ENCODE measurements at places on chromosomes 1 and 21.

- DNase-seq, result no peak
Measured at GRCh38 chr21:17758683-17759082, 60.5 kb downstream of the C21orf91 start.

- no peak for DNase-seq
Measured at GRCh38 chr1:163872067-163872466, 550.3 kb downstream of the NUF2 start.

- no peak for DNase-seq
Measured at GRCh38 chr1:84835169-84835568, 57.8 kb downstream of the LPAR3 start.

DNA sequence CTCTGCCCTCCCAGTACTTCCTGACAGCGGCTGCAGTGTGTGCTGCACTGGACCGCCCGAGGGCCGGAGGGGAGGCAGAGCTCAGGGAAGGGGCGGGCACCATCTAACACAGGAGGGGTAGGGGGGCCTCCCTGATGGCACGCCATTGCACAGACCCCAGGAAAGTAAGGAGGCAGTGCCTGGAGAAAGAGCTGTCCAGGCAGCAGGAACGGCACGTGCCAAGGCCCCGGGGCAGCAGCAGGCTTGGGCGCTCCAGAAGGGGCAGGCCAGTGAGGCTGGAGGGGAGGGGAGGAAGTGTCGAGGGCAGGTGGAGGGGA is 110.7 kb downstream of the CRYAA start:
- DNase-seq, result no peak

GRCh38 chr1:245895455-245895959 is 611.6 kb downstream of the SMYD3 start:
- DNase-seq, result no peak
